Cerebellum (tissue), 4 donors: ENCODE measurements at places on chromosomes 5 and 9.

- no peak for DNase-seq
Observed at GRCh38 chr9:98429613-98430012, 174.2 kb upstream of the TBC1D2 start.

DNA sequence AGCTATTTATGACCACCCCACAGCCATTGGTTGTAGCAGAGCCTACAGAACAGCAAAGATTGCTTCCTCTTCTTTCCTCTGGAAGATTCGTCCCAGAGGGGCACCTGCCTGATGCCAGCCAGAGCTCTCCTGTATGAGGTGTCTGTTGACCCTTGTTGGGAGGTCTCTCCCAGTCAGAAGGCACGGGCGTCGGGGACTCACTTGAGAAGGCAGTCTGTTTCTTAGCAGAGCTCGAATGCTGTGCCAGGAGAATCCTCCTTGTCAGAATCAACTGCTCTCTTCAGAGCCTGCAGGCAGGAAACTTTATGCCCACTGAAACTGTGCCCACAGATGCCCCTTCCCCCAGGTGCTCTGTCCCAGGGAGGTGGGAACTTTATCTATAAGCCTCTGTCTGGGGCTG lies 479.5 kb upstream of the IZUMO3 start:
- no peak for DNase-seq

DNA sequence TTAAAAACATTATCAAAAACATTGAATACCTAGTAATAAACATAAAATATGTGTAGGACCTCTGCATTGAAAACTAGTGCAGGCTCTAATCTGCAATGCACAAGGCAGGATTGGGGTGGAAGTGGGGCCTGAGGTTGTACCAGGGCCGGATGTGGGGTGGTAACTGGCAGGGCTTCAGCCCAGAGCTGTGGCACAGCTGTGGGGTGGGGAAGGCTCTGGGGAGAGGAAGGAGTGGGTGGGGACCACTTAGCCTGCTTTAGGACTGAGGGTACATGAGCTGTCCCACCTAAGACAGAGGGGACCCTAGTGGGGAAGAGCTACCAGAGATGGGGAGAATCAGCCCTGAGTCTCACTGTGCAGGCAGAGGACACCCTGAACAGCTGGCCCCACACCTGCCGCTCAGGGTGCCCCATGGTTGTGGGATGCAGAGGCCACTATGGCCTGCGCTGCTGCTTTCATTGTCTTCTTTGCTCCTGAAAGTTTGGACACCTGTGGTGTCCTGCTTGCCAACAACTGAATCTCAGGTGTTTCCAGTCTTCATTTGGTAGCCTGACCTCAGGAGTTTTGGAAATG lies 311.4 kb downstream of the TLE4 start:
- no peak for DNase-seq

- no peak for DNase-seq
Observed at GRCh38 chr5:87081511-87082372, 185.9 kb upstream of the RASA1 start.

GRCh38 chr9:92804727-92805126 lies 40.1 kb upstream of the BICD2 start:
- DNase-seq: no peak
